AML-193 (cell line): ENCODE measurements at places on chromosomes 1 and 21.

DNA sequence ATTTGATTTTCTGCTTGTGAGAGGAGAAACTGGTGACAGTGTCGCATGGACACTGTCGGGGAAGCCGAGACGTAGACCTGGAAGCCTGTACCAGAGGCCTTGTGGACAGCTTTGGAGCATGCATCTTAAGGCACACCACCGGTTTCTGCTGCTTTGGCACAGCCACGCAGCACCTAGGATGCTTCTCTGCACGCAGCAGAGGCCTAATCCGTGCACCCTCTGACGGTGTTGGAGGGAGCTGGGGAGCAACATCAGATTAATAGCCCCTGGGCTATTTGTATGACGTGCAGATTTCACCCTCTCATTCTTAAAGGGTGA, 30.3 kb downstream of the TEX35 start:
- DNase-seq = peak; percentile 47

GRCh38 chr1:199821029-199821779, 206.3 kb upstream of the NR5A2 start:
- no peak for DNase-seq

DNA sequence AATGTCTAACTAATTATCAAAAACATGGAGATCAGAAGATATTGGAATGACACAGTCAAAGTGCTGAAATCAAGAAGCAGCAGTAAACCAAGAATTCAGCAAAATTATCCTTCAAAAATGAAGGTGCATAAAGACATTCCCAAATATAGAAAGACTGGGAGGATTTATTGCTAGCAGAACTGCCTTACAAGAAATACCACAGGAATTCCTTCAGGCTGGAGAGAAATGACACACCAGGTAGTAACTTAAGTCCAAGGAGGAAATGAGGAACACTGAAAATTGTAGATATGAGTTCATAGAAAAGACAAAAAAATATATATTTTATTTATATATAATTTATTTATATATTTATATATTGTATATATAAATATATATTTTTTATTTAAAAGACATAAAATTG, 217.2 kb downstream of the RPS6KC1 start:
- no peak for DNase-seq

DNA sequence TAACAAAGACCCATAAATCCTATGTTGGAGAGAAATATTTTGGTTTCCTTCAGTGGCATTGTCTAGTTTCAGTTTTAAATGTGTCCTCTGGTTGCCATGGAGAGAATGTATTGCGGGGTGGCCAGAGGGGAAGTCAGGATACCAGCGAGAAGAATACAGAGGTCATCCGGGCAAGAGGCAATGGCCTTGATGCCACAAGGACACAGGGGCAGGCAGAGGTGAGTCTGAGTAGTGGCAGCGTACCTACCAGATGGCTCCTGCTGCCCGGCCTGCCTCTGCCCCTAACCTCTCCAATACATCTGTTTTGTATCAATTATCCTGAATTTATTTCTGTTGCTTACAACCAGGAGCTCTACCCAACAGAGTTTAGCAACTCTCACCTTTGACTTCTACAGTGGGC, 14.9 kb downstream of the KLHDC7A start:
- no peak for DNase-seq

DNA sequence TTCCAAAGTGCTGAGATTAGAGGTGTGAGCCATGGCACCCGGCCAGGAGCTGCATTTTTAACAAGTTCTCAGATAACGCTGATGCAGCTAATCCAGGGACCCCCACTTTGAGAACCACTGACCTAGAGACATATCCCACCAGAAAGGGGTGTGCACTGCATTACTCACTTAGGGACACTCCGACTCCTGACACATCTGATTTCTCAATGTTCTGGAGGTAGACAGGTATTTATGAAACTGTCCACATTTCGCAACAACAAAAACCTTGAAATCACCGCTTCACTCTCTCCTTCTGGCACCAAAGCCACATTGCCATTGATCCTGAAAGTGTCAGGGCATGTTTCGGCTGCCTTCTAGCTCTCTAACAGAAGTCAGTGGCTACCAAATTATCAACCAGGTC, 23.2 kb upstream of the CAMTA1 start:
- no peak for DNase-seq
